ENCODE measurements at places on chromosomes 16 and 17. TPM values are rescaled to one million over a fixed set of nuclear protein-coding genes. Genes with fewer than 3 reads are reported as not detected.

SLFN14 gene
- not detected for total RNA-seq

ABCC3 gene
- total RNA-seq, result 6.4 TPM

C16orf92 gene
- not detected for total RNA-seq

MYH4 gene
- not detected for total RNA-seq

TMEM231 gene
- 10.7 TPM for total RNA-seq

LITAF gene
- total RNA-seq, result 29.8 TPM

HEATR9 gene
- not detected for total RNA-seq

CA5A gene
- not detected for total RNA-seq

TXNL4B gene
- 12.7 TPM for total RNA-seq

CCL11 gene
- total RNA-seq, result not detected

RAB26 gene
- total RNA-seq, result 9.5 TPM

PRCD gene
- 1.5 TPM for total RNA-seq

SRCAP gene
- 22.9 TPM for total RNA-seq

IL17C gene
- not detected for total RNA-seq

KRT36 gene
- total RNA-seq, result not detected

CRYBA1 gene
- total RNA-seq, result not detected

CHST6 gene
- not detected for total RNA-seq

ATP1B2 gene
- not detected for total RNA-seq

C17orf67 gene
- 1.6 TPM for total RNA-seq

NME2 gene
- total RNA-seq, result 1,057 TPM

CCL7 gene
- total RNA-seq, result not detected

LRRC75A gene
- total RNA-seq, result not detected

CTRB2 gene
- total RNA-seq, result not detected

BCAR1 gene
- total RNA-seq, result 81.0 TPM

CMTM2 gene
- total RNA-seq, result not detected

TBC1D28 gene
- total RNA-seq, result not detected

FN3K gene
- not detected for total RNA-seq

ABCA9 gene
- not detected for total RNA-seq

HOXB2 gene
- total RNA-seq, result 40.1 TPM

MMP28 gene
- 0.13 TPM for total RNA-seq

C1QL1 gene
- 3.6 TPM for total RNA-seq

ABCC6 gene
- total RNA-seq, result not detected

ARL5C gene
- not detected for total RNA-seq

HOXB4 gene
- 4.3 TPM for total RNA-seq

CD300H gene
- not detected for total RNA-seq

EPN3 gene
- total RNA-seq, result not detected

MMP25 gene
- 0.20 TPM for total RNA-seq

TERB1 gene
- not detected for total RNA-seq

SULT1A1 gene
- 1.1 TPM for total RNA-seq

PIMREG gene
- total RNA-seq, result 12.9 TPM

CACNG5 gene
- not detected for total RNA-seq

TMEM11 gene
- total RNA-seq, result 52.3 TPM

SLFN11 gene
- total RNA-seq, result 16.0 TPM

CRLF3 gene
- 25.7 TPM for total RNA-seq

FNDC8 gene
- not detected for total RNA-seq

CTF1 gene
- total RNA-seq, result not detected

COG8 gene
- total RNA-seq, result 79.0 TPM

SOX15 gene
- total RNA-seq, result 1.8 TPM

NDE1 gene
- 37.0 TPM for total RNA-seq

TBC1D3G gene
- not detected for total RNA-seq
